Spinal cord (tissue), 10 donors: ENCODE measurements at places on chromosomes 7 and 10. TPM values are rescaled to one million over a fixed set of nuclear protein-coding genes. Genes with fewer than 3 reads are reported as not detected.

The PIP gene
- polyA plus RNA-seq, result not detected

- DNase-seq, result peak; percentile 6
Observed at GRCh38 chr7:90988516-90988915, 275.7 kb upstream of the FZD1 start.

- DNase-seq, result no peak
Observed at GRCh38 chr10:124745673-124746072, 1.5 kb upstream of the FAM53B start.

The CHCHD2 gene
- 334 TPM for polyA plus RNA-seq

DNA sequence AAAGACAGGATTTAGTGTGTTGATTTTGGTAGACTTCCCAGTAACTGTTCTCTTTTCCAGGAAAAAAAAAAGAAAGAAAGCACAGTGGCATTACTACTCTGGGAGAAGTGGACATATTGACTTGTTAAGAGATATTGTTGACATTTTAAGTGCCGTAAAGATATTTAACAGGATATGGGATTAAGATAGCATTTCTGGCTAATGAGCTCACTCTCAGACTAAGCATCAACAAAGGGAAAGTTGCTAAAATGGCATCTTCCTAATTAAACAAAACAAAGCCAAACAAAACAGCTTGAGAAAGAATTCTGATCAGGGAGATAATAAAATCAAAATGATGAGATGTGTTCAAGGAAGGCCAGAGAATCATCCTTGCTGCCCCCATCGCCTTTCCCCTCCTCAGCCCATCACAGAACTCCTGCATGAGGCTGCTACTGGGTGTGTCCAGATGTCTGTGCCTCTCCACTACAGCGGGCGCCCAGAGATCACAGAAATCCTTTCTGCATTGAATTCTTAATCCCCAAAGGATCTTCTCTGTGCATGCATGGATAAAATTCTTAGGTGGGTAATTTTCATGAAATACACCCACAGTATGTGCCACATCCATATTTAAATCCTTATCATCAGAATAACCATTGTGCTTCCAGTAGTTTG, 270.5 kb downstream of the POU6F2 start:
- DNase-seq, result no peak

GRCh38 chr10:73931767-73932619, 21.1 kb downstream of the PLAU start:
- DNase-seq, result no peak

GRCh38 chr10:45383682-45384330, 9.8 kb downstream of the ALOX5 start:
- no peak for DNase-seq

DNA sequence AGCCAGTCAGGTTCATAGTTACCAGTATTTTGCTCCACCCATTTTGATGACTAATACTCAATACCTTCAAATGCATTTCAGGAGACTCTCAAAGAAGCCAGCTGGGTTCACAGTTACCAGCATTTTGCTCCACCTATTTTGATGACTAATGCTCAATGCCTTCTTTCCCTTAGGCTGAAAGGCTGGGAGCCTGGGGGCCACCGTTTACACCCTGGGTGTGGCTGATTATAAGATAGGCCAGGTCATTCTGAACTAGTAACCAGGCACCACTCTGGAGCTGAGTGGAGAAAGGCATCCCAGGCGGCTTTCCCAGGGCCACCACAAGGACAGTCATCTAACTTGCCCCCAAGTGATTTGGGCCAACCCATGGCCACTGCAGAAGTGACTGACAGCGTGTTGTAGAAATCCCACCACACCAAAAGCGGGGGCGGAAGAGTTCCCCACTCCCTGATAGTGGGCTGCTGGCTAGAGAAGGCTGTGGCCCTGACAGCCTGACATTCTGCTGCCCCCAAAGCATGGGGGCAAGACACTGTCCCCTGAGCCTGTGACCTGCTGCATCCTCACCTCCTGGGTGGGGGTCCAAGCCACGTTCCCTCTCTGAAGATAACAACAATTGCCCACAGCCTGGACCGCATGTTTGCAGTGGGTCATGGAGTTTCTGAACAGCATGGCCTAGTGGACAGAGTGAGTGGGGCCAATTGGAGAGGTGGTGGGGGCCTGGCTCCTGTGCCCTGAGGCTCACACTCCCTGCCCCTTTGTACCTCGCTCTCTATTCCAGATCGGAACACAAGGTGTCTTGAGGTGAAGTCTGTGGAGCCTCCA, 23.0 kb upstream of the ZNF488 start:
- DNase-seq, result no peak

The PTPRN2 gene
- polyA plus RNA-seq, result 67.6 TPM

DNA sequence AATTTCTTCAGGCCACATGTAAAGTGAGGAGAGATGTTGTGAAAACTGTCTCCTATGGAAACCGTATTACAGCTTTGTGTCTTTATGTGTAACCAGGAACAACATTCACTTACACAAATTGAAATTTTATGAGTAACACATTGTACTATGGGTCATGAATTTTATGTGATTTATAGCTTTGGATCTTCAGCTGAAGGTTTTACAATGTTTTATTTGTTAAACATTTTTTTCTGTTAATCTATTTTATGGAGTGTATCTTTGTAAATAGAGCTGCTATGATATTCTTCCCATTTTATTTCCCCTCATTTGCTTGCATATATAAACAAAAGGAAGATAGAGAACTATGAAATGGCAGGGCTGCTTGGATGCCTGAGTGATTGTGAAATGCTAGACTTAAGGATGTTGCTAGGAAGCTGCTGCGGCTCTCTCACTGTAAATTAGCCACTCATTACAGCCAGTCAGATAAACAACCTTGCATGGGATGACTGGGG, 104.5 kb upstream of the PCLO start:
- peak; percentile 7 for DNase-seq

DNA sequence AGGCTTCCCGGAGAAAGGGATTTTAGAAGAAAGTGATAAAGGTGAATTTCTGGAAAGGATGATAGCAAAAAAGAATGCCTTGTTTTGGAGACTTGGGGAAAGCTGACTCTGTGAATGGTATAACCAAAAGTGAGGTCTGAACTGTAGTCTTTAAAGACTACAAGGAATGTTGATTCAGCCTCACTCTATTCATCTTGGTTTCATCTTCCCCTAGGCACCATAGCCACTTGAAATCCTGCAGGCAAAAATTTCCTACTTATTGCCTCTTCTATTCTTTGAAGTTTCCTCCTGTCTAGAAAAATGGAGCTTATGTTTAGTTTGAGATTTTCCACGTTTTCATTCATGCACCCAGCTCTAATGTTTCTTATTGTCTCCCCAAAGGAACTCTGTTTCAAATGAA, 518.0 kb downstream of the AUTS2 start:
- DNase-seq, result no peak

- DNase-seq, result no peak
Observed at GRCh38 chr10:2054728-2055127, 317.4 kb upstream of the ADARB2 start.

DNA sequence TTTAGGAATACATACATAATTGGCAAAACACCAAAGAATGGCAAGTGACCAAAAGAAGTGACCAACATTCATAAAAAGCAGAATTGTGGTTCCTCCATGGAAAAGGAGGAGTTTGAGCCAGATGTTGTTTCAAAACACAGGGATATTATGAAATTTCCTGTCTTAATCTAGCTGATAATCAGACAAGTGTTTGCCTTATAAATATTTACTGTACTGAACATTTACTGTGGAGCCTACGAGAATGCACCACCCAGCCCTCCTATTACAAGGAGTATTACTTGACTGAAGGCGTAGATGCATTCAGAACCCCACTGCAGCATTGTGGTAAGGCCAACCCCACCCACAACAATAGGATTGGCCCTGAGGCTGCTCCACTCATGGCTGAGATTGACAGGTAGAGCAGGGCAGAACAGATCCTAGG, 118.9 kb downstream of the AKR1D1 start:
- DNase-seq, result no peak

- no peak for DNase-seq
Observed at GRCh38 chr10:7444551-7445121, 33.8 kb upstream of the SFMBT2 start.

DNA sequence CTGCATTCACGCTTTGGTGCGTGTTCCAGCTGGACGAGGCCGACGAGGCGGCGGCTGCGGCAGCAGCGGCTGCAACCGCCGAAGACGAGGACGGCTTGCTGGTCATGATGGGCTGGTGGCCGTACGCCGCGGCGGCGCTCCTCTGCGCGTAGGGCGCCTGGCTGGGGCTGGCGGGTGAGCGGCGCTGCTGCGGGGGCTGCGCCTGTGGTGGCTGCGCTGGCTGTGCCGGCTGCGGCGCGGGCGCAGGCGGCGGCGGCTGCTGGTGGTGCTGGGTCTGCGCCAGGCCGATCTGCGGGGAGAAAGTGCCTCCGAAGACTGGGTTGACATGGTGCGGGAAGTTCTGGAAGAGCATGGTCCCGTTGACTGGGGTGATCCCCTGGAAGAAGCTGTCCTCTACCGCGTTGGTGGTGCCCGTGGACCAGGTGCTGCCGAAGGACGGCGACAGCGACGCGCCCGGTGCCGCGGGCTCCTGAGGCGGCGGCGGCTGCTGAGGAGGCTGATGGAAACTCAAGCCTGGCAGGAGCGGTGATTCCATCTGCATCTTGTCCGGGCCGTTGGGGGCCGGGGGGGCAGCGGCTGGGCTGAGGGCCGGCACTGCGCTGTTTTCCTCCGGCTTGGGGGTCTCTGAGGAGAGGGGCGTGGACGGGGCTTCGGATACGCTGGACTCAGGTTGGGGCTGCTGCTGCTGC, 51.1 kb downstream of the CPEB3 start:
- peak; percentile 60 for DNase-seq

The SKIDA1 gene
- 4.5 TPM for polyA plus RNA-seq

DNA sequence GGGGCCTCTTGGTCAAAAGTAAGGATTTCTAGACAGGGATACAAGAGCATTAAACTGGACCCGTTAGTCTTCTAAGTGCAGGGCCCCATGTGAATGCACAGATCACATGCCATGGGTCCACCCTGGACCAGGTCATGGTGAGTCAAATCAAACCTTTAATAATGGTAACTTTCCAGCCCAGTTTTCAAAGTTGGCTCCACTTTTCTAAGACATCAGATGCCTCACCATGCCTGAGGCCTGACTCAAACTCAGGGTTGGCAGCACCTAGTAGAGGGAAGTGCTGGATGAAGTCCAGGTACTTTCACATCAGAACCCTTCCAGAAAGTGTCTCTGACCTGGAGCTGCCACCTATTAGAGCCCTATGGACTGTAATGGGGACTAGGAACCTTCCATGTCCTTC, 9.7 kb upstream of the SMIM30 start:
- no peak for DNase-seq

DNA sequence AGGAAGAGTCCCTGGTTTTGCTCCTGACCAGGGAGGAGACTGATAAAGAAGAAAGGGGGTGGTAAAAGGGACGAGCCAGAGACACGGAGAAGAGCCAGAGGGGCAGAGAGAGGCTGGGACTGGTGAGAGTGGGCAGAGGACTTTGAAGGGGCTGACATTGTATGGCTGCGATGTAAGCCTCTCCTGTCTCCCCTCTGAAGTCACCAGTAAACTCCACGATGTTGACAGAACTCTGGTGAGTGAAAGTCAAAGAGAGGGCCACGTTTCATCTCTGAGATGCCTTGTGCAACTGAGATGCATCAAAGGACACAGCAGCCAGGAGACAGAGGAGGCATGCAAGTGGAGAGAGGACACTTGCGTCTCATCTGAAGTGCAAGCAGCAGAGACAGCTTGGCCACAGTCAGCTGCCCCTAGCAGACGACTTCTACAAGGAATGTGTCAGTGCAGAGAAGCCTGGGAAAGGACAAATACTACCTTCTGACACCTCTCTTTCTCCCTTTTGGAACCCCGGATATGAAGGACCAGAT, 54.3 kb downstream of the SMKR1 start:
- DNase-seq, result no peak

GRCh38 chr10:21811245-21811585, 192.3 kb downstream of the DNAJC1 start:
- no peak for DNase-seq

DNA sequence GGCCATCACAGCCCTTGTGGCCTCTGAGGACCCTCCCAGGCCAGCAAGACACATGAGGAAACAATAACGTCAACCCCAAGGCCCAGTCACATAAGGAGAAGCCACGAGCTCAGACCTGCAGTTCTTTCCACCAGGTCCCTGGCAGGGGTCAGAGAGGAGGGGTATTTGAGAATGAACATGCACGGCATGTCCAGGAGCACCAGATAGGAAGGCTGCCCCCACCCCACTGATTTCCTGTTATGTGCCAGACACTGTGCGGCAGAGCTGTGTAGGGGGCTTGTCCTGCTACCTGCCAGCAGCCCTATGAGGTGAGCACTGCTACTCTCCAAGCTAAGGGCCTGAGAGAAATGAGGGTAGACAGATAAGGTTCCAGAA, 40.7 kb upstream of the ZMIZ1 start:
- no peak for DNase-seq
